Head of caudate nucleus (tissue), 42 donors: ENCODE measurements at places on chromosomes 6 and 20.

GRCh38 chr6:108476847-108477430, 83.8 kb upstream of the FOXO3 start:
- DNase-seq: peak; percentile 36

GRCh38 chr20:14332866-14333265, 4.5 kb downstream of the FLRT3 start:
- no peak for DNase-seq

- DNase-seq: no peak
Observed at GRCh38 chr6:95866732-95867131, 149.0 kb upstream of the FUT9 start.

- DNase-seq: no peak
Observed at GRCh38 chr6:168167431-168168315, 88.7 kb upstream of the FRMD1 start.

GRCh38 chr6:69796073-69796641, 653 bp downstream of the LMBRD1 start:
- no peak for DNase-seq

DNA sequence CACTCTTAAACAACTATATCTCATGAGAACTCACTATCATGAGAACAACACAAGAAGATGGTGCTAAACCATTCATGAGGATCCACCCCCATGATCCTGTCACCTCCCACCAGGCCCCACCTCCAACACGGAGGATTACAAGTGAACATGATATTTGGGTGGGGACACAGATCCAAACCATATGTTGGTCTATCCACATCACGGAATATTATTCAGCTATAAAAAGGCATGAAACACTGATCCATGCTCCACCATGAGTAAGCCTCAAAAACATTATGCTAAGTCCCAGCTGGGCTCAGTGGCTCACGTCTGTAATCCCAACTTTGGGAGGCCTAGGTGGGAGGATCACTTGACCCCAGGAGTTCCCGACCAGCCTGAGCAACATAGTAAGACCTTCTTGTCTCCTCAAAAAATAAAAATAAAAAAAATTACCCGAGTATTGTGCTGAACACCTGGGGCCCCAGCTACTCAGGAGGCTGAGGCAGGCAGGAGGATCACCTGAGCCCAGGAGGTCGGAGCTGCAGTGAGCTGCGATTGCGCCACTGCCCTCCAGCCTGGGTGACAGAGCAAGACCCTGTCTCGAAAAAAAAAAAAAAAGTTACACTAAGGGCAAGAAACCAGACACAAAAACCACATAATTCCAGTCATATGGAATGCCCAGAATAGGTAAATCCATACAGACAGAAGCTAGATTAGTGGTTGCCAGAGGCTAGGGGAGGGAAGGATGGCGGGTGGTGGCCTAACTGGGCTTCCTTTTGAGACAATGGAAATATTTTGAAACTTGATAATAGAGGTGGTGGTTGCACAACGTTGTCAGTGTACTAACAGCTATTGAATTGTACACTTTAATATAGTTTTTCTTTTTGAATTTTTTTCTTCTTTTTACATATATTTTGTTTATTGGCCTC, 43.1 kb downstream of the ZNF217 start:
- DNase-seq: no peak

GRCh38 chr20:8724884-8725283, 344.0 kb upstream of the PLCB4 start:
- DNase-seq: no peak

DNA sequence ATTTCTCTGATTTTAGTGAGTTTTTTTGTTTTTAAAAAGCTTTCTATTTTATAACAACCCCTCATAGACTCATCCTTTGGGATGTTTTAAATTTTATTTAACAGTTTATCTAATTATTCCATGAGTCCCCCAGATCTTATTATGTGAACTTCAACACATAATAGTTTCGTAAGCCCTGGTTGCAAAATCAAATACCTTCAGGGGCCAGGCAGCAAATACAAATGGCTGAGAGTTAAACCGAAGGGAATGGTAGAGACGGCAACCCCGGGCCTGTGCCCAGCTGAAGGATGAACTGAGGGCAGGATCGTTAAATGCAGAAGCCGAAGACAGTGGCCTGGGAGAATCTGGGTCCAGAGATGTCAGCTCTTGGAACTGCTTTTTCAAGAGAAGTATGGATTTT, 88.4 kb downstream of the RTN4IP1 start:
- no peak for DNase-seq

- DNase-seq: no peak
Observed at GRCh38 chr6:29791162-29791561, 36.5 kb upstream of the HLA-G start.

DNA sequence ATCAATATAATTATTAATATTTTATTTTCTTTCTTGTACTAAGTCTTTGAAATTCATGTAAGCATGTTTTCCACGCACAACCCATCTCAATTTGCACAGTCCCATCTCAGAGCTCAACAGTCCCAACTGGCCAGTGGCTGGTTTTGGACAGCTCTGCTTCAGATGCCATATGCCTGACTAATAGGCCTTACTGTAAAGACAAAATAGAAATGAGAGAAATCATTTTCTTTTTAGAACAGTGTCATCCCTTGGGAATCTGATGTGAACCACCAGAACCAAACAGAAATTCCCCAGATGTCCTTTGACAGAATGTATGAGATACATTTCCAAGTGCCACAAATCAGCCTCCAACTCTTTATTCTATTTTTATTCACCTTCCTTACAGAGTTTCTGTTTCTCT, 338.9 kb downstream of the ESR1 start:
- no peak for DNase-seq

- no peak for DNase-seq
Observed at GRCh38 chr6:133131621-133132465, 109.3 kb upstream of the EYA4 start.

DNA sequence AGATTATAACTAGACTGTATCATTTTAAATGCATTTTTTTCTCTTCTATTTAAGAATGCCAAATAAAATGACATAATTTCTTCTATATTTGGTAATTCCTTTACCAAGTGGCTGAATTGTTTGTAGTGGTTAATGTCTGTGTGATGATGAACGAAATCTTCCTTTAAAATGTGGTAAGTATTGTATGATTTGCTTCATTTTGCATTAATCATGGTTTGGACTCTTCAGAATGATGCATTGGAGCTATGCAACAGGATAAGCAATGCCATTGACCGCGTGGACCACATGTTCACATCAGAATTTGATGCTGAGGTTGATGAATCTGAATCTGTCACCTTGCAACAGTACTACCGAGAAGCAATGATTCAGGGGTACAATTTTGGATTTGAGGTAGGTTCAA, 99.6 kb downstream of the MAP3K4 start:
- DNase-seq: no peak

- DNase-seq: no peak
Observed at GRCh38 chr20:16385891-16386290, 187.4 kb downstream of the KIF16B start.

- peak; percentile 77 for DNase-seq
Observed at GRCh38 chr20:59403261-59403961, 103.0 kb downstream of the EDN3 start.

DNA sequence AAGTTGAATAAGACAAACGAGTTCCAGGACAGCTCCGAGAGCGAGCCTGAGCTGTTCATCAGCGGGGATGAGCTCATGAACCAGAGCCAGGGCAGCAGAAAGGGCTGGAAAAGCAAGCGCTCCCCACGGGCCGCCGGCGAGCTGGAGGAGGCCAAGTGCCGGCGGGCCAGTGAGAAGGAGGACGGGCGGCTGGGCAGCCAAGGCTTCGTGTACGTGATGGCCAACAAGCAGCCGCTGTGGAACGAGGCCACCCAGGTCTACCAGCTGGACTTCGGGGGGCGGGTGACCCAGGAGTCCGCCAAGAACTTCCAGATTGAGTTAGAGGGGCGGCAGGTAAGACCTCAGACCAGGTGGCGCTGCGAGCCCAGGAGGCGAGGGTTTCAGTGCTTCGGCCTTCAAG, 56.0 kb upstream of the TMEM181 start:
- DNase-seq: no peak

DNA sequence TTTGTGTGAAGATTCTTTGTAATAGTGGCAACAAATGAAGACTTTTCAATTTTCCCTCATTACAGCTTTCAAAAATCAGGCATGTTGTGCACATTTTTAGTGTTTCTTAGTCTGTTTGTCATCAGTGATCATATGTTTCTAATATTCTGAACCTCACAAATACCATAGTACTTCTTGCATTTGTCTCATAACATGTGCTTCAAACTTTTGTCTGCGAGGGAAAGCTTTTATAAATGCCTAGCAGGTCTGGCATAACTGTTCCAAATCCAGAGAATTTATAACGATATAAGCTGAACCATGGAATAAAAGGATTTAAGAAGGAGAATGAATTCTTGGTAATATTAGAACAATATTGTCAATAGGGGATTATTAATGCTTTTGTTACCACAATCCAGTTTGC, 670.2 kb downstream of the RFPL4B start:
- no peak for DNase-seq

DNA sequence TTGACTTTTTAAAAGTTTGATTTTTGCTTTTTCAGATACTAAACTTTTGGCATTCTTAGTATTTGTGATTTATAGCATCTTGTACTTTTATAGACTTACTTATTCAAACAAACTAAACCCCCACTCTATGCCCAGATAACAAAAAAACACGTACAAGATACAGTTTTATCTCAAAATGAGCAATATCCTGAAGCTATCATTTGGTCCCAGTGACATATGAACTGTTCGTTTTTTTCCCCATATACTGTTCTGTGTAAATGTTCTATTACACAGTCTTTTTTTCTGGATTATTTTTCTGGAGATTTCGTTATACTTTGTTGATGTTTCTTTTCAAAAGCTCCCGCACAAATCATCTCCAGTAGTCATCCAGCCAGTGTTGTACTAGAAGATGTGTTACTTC, 27.3 kb upstream of the SERINC3 start:
- DNase-seq: no peak

DNA sequence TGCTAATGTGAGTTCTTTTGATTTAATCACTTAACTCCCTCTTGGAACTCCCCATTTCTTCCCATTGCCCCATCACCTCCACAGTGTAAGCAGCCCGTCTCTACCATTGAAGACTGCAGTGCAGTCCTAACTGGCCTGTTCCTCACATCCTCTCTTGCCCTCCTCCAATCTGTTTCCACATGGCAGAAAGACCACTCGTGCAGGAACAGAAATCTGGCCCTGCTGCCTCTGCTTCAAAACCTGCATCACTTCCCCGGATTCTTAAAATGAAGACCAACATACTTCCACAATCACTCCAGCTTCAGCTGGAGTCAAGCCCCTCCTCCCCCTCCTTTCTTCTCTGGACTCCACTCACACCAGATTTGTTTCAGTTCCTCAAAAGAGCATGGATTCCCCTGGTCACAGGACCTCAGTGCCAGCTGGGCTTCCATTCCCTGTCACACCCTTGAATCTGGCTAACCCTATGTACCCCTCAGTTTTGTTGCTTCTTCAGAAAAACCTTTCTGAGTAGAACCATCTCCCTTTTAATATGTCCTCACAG, 802.3 kb downstream of the MAFB start:
- DNase-seq: peak; percentile 16

- DNase-seq: peak; percentile 61
Observed at GRCh38 chr20:62860391-62860923, 1.2 kb downstream of the TCFL5 start.
